Osteocyte (in vitro differentiated cells): ENCODE measurements at places on chromosomes 4 and X. TPM values are rescaled to one million over a fixed set of nuclear protein-coding genes. Genes with fewer than 3 reads are reported as not detected.

The PCDH7 gene
- 139 and 147 TPM in 2 replicates for total RNA-seq

The POF1B gene
- not detected in 2 replicates for total RNA-seq

The MAGEA3 gene
- total RNA-seq = not detected in 2 replicates

The MAGEA1 gene
- total RNA-seq = not detected in 2 replicates

The TCEAL5 gene
- total RNA-seq = not detected in 2 replicates

The HPSE gene
- total RNA-seq = 4.9 and 6.1 TPM in 2 replicates

The TKTL1 gene
- total RNA-seq = not detected in 2 replicates

The IL2 gene
- not detected in 2 replicates for total RNA-seq

The ADH1A gene
- not detected in 2 replicates for total RNA-seq

The CBLL2 gene
- total RNA-seq = not detected in 2 replicates

The SYTL5 gene
- 2.5 and 2.7 TPM in 2 replicates for total RNA-seq

The TMEM144 gene
- total RNA-seq = 1.0 and 1.7 TPM in 2 replicates

The GRK4 gene
- total RNA-seq = 10.5 and 11.7 TPM in 2 replicates

The PASD1 gene
- total RNA-seq = not detected in 2 replicates

The TRIM2 gene
- total RNA-seq = 34.0 and 36.0 TPM in 2 replicates

The PLAC1 gene
- total RNA-seq = not detected in 2 replicates

The USP26 gene
- not detected in 2 replicates for total RNA-seq

The MAPK10 gene
- 16.2 and 19.2 TPM in 2 replicates for total RNA-seq

The SPANXA2 gene
- total RNA-seq = not detected in 2 replicates

The PPP4R3C gene
- total RNA-seq = not detected in 2 replicates

The BST1 gene
- 0.26 and 0.54 TPM in 2 replicates for total RNA-seq

The LONRF3 gene
- not detected in 2 replicates for total RNA-seq

The LRIT3 gene
- total RNA-seq = 0.08 and 0.13 TPM in 2 replicates

The USP51 gene
- total RNA-seq = 1.6 and 1.7 TPM in 2 replicates

The PLCXD1 gene
- 10.9 and 12.1 TPM in 2 replicates for total RNA-seq

The NUDT11 gene
- 10.6 and 12.8 TPM in 2 replicates for total RNA-seq

The SMIM31 gene
- not detected in 2 replicates for total RNA-seq

The F11 gene
- not detected in 2 replicates for total RNA-seq

The LUZP4 gene
- not detected in 2 replicates for total RNA-seq

The TSPAN7 gene
- 0.40 and 0.86 TPM in 2 replicates for total RNA-seq

The TEC gene
- 0.13 TPM in 1 of 2 replicates, not detected in the other for total RNA-seq

The IL2RG gene
- not detected in 2 replicates for total RNA-seq

The MAGIX gene
- 1.2 and 2.3 TPM in 2 replicates for total RNA-seq

The ZAR1 gene
- not detected in 2 replicates for total RNA-seq

The SOX3 gene
- total RNA-seq = not detected in 2 replicates

The CT45A2 gene
- not detected in 2 replicates for total RNA-seq

The UGT2B11 gene
- not detected in 2 replicates for total RNA-seq

The GABRG1 gene
- not detected in 2 replicates for total RNA-seq

The CYTL1 gene
- total RNA-seq = 82.4 and 86.8 TPM in 2 replicates

The CHM gene
- 62.1 and 62.2 TPM in 2 replicates for total RNA-seq

The SPANXC gene
- total RNA-seq = not detected in 2 replicates

The PPP2R3B gene
- total RNA-seq = 28.2 and 32.9 TPM in 2 replicates

The SAT1 gene
- total RNA-seq = 216 and 234 TPM in 2 replicates

The RIPPLY1 gene
- total RNA-seq = not detected in 2 replicates

The FAM193A gene
- total RNA-seq = 35.3 and 36.5 TPM in 2 replicates

The ADGRA3 gene
- 32.2 and 34.0 TPM in 2 replicates for total RNA-seq

The BRS3 gene
- total RNA-seq = not detected in 2 replicates

The TLR10 gene
- total RNA-seq = not detected in 2 replicates

The TMSB15A gene
- 5.9 and 6.6 TPM in 2 replicates for total RNA-seq

The IDS gene
- 63.7 and 67.6 TPM in 2 replicates for total RNA-seq

The PTTG2 gene
- not detected in 2 replicates for total RNA-seq

The SEPTIN11 gene
- 460 and 476 TPM in 2 replicates for total RNA-seq

The KIF4A gene
- 5.9 and 6.1 TPM in 2 replicates for total RNA-seq

The G6PD gene
- 103 and 108 TPM in 2 replicates for total RNA-seq

The HTRA3 gene
- total RNA-seq = 0.16 and 0.37 TPM in 2 replicates

The MAP3K15 gene
- 0.68 TPM in 1 of 2 replicates, not detected in the other for total RNA-seq

The ZCCHC12 gene
- 0.16 TPM in 1 of 2 replicates, not detected in the other for total RNA-seq

The PCDH19 gene
- 1.7 and 2.7 TPM in 2 replicates for total RNA-seq
